ENCODE measurements at places on chromosomes 12 and 14. TPM values are rescaled to one million over a fixed set of nuclear protein-coding genes. Genes with fewer than 3 reads are reported as not detected.

DNA sequence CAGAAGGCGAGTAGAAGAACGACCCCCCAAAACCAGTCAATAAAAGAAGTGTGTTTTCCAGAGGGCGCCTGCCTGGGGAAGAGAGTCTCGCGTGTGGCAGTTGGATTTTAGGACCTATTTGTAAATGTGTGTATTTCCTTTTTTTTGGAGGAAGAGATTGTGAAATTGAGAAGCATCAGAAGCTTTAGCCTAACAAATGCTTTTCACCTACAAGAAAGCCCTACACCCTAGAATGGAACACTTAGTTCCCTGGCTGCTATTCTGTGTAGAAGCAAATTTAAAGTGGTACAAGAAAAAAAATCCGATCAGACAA is 1.3 kb downstream of the RCOR1 start:
- peaks cover 5% of the 10 kb centered on the region for H3K4me1 ChIP-seq
- peak overlapping the region; percentile 87 for H3K4me3 ChIP-seq
- no peak for DNase-seq
- peak overlapping the region; percentile 83 for H3K27ac ChIP-seq

- no peak overlapping the region for H3K27ac ChIP-seq
- H3K4me3 ChIP-seq: no peak overlapping the region
- no peaks in the 10 kb centered on the region for H3K36me3 ChIP-seq
- H3K27me3 ChIP-seq: no peaks in the 10 kb centered on the region
- no peaks in the 10 kb centered on the region for H3K4me1 ChIP-seq
- no peak for DNase-seq
Observed at GRCh38 chr14:91350813-91351511, 66.7 kb downstream of the CCDC88C start.

- no peak overlapping the region for H3K4me3 ChIP-seq
- no peak overlapping the region for H3K27ac ChIP-seq
- peaks cover 4% of the 10 kb centered on the region for H3K4me1 ChIP-seq
- H3K36me3 ChIP-seq: no peaks in the 10 kb centered on the region
- H3K27me3 ChIP-seq: no peaks in the 10 kb centered on the region
- DNase-seq: no peak
Observed at GRCh38 chr12:14071833-14072232, 90.4 kb upstream of the GRIN2B start.

DNA sequence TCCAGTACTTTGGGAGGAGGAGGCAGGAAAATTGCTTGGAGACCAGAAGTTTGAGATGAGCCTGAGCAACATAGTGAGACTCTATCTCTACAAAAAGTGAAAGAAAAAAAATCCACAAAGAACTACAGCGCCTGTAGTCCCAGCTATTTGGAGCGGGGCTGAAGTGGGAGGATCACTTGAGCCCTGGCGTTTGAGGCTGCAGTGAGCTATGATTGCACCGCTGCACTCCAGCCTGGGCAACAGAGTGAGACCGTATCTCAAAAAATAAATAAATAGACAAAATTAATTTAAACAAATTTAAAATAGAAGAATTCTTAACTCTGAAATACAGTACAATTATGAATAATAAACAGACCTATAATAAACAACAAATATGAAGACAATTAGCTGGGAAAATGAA is 40.9 kb downstream of the ATL1 start:
- H3K27me3 ChIP-seq: no peaks in the 10 kb centered on the region
- DNase-seq: no peak
- no peaks in the 10 kb centered on the region for H3K4me1 ChIP-seq
- H3K36me3 ChIP-seq: no peaks in the 10 kb centered on the region
- no peak overlapping the region for H3K27ac ChIP-seq
- H3K4me3 ChIP-seq: no peak overlapping the region

- H3K4me3 ChIP-seq: no peak overlapping the region
- no peak for DNase-seq
- no peaks in the 10 kb centered on the region for H3K4me1 ChIP-seq
- H3K36me3 ChIP-seq: no peaks in the 10 kb centered on the region
Observed at GRCh38 chr14:66117600-66117999, 368.6 kb upstream of the CCDC196 start.

GRCh38 chr14:55105991-55106390 is 23.1 kb upstream of the LGALS3 start:
- no peaks in the 10 kb centered on the region for H3K27me3 ChIP-seq
- H3K4me3 ChIP-seq: no peak overlapping the region
- H3K27ac ChIP-seq: peak overlapping the region; percentile 99
- no peak for DNase-seq
- peaks cover 62% of the 10 kb centered on the region for H3K4me1 ChIP-seq

DNA sequence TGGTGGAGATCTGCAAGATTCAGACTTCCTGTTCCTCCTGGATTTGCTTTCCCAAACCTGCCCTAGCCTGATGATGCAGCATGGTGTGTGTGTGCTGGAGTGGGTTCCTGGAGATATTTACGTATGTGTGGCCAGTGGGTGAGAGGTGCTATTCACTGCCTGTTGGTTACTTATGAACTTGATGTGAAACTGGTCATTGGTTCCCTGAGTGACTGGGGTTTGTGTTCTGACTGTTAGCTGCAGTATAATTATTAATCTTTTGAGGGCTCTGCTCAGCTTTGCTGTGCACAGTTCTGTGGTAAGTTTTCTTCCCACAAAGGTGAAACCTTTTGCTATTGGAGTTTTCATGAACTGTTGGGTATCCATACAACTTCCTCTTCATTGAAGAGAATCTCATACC is 541.8 kb upstream of the FBXO33 start:
- no peak for DNase-seq
- no peaks in the 10 kb centered on the region for H3K36me3 ChIP-seq
- H3K4me3 ChIP-seq: no peak overlapping the region
- no peaks in the 10 kb centered on the region for H3K4me1 ChIP-seq

Gene PLEKHG7
- not detected for polyA plus RNA-seq

Gene TAS2R9
- not detected for polyA plus RNA-seq

Gene SIX6
- not detected for polyA plus RNA-seq

All from adrenal gland (tissue), 19 donors.